Mesothelial cell of epicardium (in vitro differentiated cells): ENCODE measurements at places on chromosomes 3 and 15.

GRCh38 chr3:194381460-194381875, 11.9 kb upstream of the LRRC15 start:
- peaks cover 7% of the 10 kb centered on the region for H3K27me3 ChIP-seq
- peaks cover 2% of the 10 kb centered on the region for H3K4me1 ChIP-seq
- no peak overlapping the region for H3K4me3 ChIP-seq
- no peak for DNase-seq

DNA sequence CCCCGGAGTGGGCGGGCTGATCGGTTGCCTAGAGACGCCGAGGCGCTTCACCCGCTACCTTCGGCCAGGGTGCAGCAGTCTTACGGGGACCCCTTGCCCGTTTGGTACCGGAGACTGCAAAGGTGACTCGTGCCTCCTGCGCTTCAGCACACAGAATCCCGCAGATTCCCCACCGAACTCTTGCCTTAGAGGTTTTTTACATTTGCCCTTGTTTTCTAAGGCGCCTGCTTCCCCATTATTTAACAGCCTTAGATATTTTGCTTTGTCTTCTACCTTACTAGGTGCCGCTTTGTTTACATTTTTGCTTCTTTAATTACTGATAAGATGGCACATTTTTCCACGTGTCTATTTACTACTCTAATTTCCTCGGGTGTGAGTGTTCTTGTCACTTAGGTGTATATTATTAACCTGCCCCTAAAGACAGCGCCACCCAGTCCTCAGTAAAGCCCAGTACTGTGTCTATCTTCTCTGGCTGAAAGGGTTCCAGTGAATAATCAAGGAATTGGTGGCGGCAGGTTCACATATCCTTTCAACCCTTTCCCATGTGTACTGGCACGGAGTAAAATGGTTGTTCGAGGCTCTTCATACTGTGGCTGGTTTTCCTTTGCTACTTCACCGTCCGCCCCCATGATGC, 573 bp upstream of the CEP152 start:
- no peaks in the 10 kb centered on the region for H3K36me3 ChIP-seq
- H3K4me1 ChIP-seq, result peaks cover 12% of the 10 kb centered on the region
- no peak overlapping the region for H3K27ac ChIP-seq
- no peak for DNase-seq

DNA sequence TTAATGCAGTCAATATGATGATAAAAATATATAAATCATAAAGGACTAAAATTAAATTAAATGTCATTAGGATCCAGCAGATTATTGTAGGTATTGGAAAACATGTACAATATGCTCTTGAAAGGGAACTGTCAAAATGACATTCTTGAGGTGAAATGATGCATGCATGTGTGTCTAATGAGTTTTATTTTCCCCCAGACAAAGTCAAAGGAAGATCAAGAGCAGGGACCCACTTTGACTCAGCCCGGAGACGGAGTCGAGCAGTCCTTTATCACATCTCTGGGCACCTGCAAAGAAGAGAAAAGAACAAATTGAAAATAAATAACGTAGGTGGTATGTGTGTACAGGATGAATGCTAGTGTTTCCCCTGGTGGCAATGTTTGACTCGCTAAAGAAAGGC, 194.1 kb downstream of the KCNH8 start:
- no peak overlapping the region for H3K27ac ChIP-seq
- no peak for DNase-seq
- peaks cover 3% of the 10 kb centered on the region for H3K4me1 ChIP-seq
- H3K4me3 ChIP-seq, result no peak overlapping the region
- H3K27me3 ChIP-seq, result no peaks in the 10 kb centered on the region

DNA sequence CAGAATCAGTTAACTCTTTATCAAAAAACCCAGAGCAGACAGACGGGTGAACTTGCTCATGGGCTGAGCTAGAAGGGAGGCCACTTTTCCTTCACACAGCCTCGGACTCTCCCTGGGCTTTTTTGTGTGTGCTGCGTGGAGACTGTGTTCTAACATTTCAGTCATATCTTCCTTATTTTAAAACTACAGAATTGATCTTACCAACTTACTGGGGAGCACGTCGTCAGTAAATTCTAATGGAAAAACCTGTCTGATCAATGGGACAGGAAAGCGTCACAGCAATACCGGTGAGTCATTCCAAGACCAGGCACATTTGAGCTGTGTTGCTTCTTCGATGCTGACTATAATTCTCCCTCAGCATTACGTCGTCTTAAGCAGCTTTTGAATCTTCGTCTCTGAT, 145.1 kb downstream of the LPP start:
- H3K4me3 ChIP-seq, result no peak overlapping the region
- peaks cover 41% of the 10 kb centered on the region for H3K4me1 ChIP-seq
- DNase-seq, result no peak
- no peak overlapping the region for H3K27ac ChIP-seq
- no peaks in the 10 kb centered on the region for H3K36me3 ChIP-seq

- H3K27me3 ChIP-seq, result no peaks in the 10 kb centered on the region
- no peak for DNase-seq
- peaks cover 22% of the 10 kb centered on the region for H3K36me3 ChIP-seq
- no peaks in the 10 kb centered on the region for H3K4me1 ChIP-seq
- no peak overlapping the region for H3K27ac ChIP-seq
- no peak overlapping the region for H3K4me3 ChIP-seq
Observed at GRCh38 chr15:80191198-80191597, 38.4 kb downstream of the FAH start.

DNA sequence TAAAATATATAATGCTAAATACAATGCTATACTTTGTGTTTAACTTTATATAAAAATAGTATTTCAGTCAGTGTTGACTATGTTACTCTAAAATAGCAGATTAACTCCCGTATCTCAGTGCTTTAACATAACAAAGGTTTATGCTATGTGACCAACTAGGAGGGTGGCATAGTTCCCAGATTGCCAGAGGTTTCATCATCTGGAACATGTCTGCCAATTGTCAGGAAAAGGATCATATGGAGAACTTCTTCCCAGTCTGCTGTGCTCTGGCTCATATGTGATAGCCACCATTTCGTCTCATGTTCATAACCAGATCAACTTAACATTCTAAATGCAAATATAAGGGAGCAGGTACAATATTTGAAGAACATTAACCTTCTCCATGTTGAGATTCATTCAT, 720.2 kb downstream of the MCTP2 start:
- peaks cover 1% of the 10 kb centered on the region for H3K36me3 ChIP-seq
- no peak overlapping the region for H3K27ac ChIP-seq
- DNase-seq, result no peak
- H3K4me1 ChIP-seq, result no peaks in the 10 kb centered on the region
- H3K4me3 ChIP-seq, result no peak overlapping the region

DNA sequence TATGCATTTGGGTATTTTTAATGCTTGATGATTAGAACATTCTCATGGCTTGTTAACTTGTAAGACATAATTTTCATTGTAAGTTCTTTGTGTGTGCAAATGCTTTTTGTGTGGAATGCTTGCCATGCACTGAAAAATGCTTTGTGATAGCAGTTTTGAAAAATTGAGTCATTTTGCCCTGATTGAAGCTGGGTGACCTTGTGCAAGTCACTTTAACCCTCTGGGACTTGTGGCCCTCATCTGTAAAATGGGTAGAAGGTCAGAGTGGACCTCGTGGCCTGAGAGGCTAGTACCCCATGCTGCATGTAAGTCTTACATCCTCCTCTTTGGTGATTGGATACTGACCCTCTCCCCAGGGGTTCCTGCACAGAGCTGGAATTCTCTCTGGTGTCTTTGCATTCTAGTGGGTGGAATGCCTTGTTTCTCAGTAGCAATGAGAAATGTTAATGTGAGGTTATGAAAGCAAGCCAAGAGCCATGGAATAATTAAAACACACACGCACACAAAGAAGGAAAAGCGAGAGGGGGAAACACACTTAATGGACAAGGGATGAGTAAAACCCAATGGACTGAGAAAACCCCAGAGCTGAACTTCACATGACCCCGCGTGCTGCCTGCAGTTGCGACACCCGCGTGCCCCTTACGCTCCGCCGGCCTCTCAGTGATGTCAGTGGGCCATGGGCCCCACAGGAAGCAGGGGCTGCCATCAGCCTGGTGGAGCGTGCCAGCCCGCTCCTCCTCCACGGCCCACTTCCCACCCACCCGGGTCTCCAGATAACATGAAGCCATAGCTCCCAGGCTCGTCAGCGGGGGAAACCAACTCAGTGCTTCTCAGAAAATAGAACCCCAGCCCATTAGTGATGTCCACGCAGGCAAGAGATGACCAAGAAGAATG, 44.0 kb downstream of the SMAD3 start:
- H3K4me3 ChIP-seq, result no peak overlapping the region
- H3K36me3 ChIP-seq, result peaks cover 14% of the 10 kb centered on the region
- peaks cover 60% of the 10 kb centered on the region for H3K4me1 ChIP-seq
- no peaks in the 10 kb centered on the region for H3K27me3 ChIP-seq
- H3K27ac ChIP-seq, result peak overlapping the region; percentile 91
- no peak for DNase-seq
